ENCODE measurements at places on chromosomes 3 and 15.

DNA sequence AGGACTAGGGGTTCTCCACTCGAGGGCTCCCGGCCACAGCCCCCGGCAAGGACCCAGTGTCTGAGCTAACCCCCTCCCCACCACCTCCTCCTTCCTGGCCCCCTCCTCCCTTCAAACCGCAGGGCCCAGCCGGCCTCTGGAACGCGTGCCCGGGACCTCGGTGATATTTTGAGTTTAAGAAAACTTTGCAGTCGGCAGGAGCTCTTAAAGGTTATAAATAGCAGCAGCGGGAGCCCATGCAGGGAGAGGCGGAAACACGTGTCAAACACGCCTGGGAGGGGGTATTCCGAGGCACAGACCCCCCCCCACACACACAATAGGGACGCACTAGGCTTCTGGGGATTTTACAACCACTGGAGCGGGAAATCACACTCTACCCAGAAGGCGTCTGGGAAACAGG lies 3.1 kb upstream of the PTH1R start:
- DNase-seq = no peak

DNA sequence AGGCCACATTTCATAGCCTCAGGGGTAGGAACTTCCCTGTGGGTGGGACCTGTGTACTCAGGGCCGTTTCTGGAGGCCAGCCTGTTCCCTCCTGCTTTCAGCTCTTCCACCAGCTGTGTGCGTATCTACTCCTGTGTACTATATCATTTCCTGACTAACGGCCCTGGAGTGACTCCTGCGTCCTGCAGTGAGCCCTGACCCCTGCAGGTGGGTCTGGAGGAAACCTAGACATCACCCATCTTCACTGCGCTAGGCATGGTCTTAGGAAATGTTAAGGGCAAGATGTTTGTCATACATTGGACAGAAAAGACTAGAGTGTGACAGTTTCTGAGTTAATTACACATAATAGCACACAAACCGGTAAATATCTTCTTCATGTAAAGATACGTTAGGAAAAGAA lies 297.3 kb downstream of the GABRB3 start:
- DNase-seq = no peak

- no peak for DNase-seq
These were observed 57.0 kb upstream of the ZNF148 start for GRCh38 chr3:125431912-125432790.

GRCh38 chr3:52843108-52843865 lies 8.5 kb upstream of the MUSTN1 start:
- no peak for DNase-seq

- no peak for DNase-seq
These were observed 132.5 kb downstream of the ARNT2 start for GRCh38 chr15:80536716-80537115.

- no peak for DNase-seq
These were observed 222.4 kb downstream of the CACNA2D3 start for GRCh38 chr3:54344601-54345231.

DNA sequence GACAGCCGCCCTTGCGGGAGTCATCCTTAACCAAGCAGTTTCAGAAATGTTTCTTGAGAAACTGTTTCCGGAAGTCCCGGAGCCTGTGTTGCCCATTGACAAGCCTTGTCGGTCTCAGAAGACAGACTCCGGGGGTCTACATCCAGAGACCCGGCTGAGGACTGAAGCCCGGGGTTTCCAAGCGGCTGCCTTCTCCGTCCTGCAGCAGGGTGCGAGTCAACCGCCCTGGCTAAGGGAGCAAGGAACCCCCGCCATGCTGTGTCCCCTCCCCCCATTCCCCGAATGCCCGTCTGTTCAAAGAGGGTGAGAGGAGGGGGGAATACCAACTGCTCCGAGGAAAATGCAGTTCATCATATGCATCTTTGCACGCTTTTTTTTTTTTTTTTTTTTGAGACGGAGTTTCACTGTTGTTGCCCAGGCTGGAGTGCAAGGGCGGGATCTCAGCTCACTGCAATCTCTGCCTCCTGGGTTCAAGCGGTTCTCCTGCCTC lies 61.6 kb downstream of the ATP1B3 start:
- DNase-seq = no peak

GRCh38 chr15:31300208-31300661 lies 26.4 kb upstream of the KLF13 start:
- no peak for DNase-seq

Measured in LNCaP clone FGC (cell line).